ENCODE measurements at places on chromosomes 2 and 18. TPM values are rescaled to one million over a fixed set of nuclear protein-coding genes. Genes with fewer than 3 reads are reported as not detected.

- H3K4me3 ChIP-seq: no peak overlapping the region
- no peaks in the 10 kb centered on the region for H3K36me3 ChIP-seq
- H3K4me1 ChIP-seq: no peaks in the 10 kb centered on the region
- H3K27ac ChIP-seq: no peak overlapping the region
- H3K27me3 ChIP-seq: no peaks in the 10 kb centered on the region
These were observed 27.1 kb downstream of the C2orf76 start for GRCh38 chr2:119339562-119339923.

IL36G gene
- not detected for total RNA-seq

DNA sequence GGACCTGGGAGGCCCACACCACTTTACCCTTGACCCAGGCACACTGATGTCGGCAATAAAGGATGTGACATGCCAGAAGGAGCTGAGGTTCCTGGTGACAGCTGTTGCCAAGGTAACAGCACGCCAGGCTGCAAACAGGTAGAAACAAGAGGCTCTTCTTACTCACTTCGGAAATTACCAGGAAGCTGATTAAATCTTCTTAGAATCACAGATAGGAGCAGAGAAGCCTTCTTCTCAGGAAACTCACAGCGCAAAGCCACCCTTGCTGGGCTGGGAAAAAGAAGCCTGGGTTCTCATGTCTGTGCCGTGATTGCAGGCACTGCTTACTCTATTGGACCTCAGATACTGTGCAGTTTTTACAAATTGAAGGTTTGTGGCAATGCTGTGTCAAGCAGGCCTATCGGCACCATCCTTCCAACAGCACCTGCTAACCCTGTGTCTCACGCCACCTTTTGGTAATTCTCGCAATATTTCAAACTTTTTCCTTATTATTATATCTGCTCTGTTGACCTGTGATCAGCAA, 61.0 kb upstream of the TAF1B start:
- H3K4me1 ChIP-seq: no peaks in the 10 kb centered on the region
- H3K27me3 ChIP-seq: no peaks in the 10 kb centered on the region
- no peaks in the 10 kb centered on the region for H3K36me3 ChIP-seq
- no peak for DNase-seq
- no peak overlapping the region for H3K27ac ChIP-seq
- H3K4me3 ChIP-seq: no peak overlapping the region

DNA sequence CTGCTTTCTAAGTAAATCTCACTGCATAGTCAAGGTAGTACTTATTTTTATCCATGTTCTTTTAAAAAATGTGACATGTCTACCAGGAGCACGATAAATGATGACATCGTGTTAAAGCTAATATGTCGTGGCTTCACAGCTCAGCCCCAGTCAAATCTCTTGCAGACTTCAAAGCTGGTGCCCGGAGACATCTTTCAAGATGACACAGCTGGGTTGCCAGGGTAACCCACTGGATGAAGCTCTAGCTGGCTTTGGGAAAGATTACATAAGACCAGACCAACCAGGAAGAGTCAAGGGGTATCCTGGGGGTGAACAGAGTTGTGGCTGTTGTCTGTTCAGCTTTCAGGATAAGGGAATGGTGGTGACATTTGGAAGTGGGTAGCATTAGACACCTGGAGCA, 67.8 kb downstream of the VSNL1 start:
- no peak overlapping the region for H3K27ac ChIP-seq
- H3K36me3 ChIP-seq: no peaks in the 10 kb centered on the region
- DNase-seq: no peak
- no peak overlapping the region for H3K4me3 ChIP-seq

DNA sequence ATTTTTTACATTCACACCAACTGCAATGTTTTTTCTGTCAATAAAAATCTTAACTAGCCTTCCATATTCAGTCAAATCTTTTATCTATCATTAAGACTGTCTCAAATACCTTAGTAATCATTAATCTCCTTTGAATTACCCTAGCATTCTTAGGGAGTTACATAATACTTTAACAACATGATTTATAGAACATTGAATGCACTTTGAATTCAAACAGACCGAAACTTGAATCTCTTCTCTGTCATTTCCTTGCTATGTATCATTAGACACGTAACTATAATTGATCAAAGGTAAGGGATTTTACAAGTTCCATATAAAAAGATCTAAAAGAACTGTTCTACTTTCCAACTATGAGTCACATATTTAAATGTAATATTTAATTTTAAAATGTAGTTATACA, 330.9 kb downstream of the RIT2 start:
- no peaks in the 10 kb centered on the region for H3K36me3 ChIP-seq
- no peak overlapping the region for H3K4me3 ChIP-seq
- no peaks in the 10 kb centered on the region for H3K27me3 ChIP-seq
- H3K4me1 ChIP-seq: no peaks in the 10 kb centered on the region
- DNase-seq: no peak

GRCh38 chr2:12861344-12861930, 144.7 kb downstream of the TRIB2 start:
- no peak for DNase-seq
- no peaks in the 10 kb centered on the region for H3K27me3 ChIP-seq

UGT1A8 gene
- total RNA-seq: 1.00 TPM

DNA sequence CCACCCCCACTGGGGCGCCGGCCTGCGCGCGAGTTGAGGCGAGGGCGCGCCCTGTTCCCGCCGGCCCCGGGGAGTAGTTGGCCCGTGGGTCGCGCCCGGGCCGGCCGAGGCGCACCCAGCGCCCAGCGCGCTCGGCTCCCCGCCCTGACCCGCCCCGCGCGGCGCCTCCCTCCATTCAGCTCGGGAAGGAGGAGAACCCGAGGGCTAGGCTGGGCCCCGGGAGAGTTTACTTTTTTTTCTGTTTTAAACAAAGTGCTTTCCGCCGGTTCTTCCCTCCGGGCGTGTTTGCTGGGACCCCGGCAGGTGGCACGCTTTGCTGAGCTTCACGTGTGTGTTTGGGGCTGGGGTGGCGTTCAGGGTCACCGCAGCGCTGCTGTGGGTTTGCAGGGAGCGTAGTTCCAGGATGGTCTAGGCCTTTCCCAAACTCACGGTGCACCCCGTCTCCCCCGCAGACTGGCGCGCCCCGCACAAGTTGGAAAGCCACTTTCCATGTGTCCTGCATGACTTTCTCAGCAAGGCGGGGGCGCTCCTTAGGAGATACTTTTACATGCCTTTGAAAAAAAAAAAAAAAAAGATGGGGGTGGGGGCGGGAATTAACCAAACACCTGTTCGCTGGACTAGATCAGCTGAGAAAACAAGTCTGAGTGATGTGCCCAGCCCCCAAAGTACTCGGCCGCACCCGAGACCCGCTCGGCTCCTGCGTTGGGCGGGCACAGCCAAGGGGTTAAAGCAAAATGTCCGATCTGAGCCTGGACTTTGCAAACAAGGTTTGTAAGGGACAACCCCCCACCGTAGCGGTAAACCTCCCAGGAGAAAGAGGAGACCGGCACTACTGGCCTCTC, 825 bp downstream of the ITGA6 start:
- DNase-seq: peak; percentile 71
- peak overlapping the region; percentile 84 for H3K4me3 ChIP-seq
- peaks cover 12% of the 10 kb centered on the region for H3K4me1 ChIP-seq
- H3K36me3 ChIP-seq: no peaks in the 10 kb centered on the region
- no peaks in the 10 kb centered on the region for H3K27me3 ChIP-seq
- H3K27ac ChIP-seq: peak overlapping the region; percentile 88

DNA sequence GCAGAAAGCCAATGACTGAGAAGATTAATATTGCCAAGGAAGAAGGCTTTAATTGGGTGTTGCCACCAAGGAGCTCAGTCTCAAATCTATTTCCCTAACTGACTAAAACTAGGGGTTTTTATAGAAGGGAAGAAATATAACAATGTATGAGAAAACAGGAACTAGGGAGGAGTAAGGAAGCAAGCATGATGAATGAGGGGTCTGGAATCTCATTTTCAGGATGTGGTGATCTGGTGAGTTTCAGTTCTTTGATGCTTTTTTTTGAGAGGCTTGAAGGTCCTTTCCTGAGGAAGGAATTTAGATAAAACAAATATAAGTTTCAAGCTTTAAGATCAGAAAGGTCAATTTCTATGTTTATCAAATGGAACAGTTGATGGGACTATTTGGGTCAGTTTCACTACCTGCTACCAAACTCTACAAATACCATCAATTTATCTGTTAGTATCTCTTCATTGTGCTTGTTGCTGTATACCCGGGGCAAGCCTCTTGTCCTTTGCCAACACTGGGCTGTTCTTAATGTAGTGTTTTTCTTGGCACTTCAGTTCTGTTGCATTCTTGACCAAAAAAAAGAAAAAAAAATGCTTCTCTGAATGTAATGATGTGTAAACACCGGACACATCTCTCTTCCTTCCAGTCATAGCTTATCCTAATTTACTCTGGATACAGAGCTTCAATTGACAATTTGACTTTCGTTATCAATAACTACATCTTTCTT, 357.0 kb downstream of the GALNT13 start:
- no peaks in the 10 kb centered on the region for H3K4me1 ChIP-seq
- no peak for DNase-seq
- no peak overlapping the region for H3K27ac ChIP-seq

DNA sequence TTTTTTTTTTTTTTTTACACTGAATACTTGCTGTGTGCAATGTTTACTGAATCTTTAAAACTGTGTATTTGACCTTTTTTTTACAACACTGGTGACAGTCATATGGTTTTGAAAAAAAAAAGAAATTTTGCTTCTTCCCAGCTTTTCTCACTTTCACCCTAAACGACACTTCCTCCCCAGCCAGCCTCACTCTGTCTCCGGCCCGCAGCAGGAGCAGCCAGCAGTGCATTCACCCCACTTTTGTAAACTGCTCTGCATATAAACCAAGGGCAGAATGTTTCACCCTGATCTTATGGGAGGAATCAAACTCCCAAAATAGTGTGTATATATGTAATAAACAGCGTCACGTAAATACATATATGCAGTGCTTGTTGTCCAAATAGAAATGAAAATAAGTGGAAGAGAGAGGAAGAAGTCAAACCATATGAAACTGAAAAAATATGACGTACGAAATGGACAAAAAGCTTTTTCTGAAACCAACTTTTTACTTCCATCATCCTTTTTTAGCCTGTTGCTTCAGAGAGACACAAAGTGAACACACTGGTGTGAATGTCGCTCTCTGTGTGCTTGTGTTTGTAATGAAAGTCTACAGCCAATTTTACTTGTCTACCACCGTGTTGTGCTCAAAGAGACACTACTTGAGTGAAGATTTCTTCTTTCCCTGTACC, 54.2 kb downstream of the ZCCHC2 start:
- H3K4me3 ChIP-seq: no peak overlapping the region
- peak overlapping the region; percentile 27 for H3K27ac ChIP-seq
- DNase-seq: no peak
- no peaks in the 10 kb centered on the region for H3K27me3 ChIP-seq

DNA sequence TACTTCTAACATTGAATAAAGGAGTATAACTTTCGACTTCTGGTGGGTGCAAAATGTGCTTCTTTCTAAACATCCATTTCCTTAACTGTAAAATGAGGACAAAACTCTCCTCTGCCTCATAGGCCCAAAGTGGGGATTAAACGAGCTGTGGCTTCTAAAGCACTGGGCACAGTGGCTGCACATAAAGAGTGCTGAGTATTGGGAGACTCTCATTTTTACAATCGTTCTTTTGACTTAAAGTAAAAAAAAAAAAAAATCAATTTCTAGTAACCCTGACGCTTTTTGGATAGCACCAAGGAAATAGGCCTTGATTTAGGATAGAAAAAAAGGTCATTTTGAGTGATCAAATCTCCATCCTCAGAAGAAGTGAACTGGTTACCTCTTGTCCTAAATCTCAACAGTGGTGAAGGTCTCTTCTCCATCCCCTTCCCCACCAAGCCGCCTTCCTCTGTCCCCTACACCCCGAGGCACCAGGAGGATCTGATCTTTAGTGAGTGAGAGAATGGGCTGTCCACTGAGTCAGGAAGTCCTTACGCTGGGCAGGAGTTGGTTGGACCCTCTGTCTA, 161.6 kb downstream of the DDX1 start:
- no peak overlapping the region for H3K27ac ChIP-seq
- H3K36me3 ChIP-seq: no peaks in the 10 kb centered on the region
- no peak overlapping the region for H3K4me3 ChIP-seq

DNA sequence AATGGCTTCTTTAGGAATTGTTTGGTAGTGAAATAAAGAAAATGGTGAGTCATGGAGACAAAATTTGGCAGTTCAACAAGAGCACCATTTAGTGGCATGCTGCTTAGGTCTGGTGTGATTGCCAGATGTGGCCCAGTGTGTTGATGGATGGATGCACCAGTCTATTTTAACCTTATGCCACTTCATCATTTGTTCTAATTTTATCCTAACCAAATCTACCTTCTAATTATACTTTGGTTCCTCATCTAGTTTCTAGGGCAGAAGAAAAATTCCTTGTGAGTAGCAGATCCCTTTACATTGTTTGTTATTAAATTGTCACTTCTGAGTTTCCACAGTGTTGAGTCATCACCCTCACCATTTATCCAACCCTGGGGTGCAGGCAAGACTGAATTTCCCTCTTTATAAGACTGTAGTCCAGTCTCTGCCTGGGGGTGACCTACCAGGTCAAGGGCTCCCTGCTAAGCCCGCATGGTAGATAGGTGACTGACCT, 32.5 kb downstream of the NABP1 start:
- H3K27me3 ChIP-seq: no peaks in the 10 kb centered on the region
- H3K4me1 ChIP-seq: no peaks in the 10 kb centered on the region
- no peaks in the 10 kb centered on the region for H3K36me3 ChIP-seq
- DNase-seq: no peak
- H3K4me3 ChIP-seq: no peak overlapping the region

GRCh38 chr18:47150824-47151366, 595 bp upstream of the HDHD2 start:
- H3K36me3 ChIP-seq: no peaks in the 10 kb centered on the region
- peak; percentile 47 for DNase-seq
- H3K27me3 ChIP-seq: no peaks in the 10 kb centered on the region
- H3K27ac ChIP-seq: peak overlapping the region; percentile 82
- peak overlapping the region; percentile 70 for H3K4me3 ChIP-seq

- no peaks in the 10 kb centered on the region for H3K27me3 ChIP-seq
- no peaks in the 10 kb centered on the region for H3K4me1 ChIP-seq
- no peak overlapping the region for H3K4me3 ChIP-seq
- DNase-seq: no peak
These were observed 73.2 kb downstream of the MBP start for GRCh38 chr18:77059294-77059916.

GRCh38 chr2:74204436-74204835, 6.0 kb downstream of the MTHFD2 start:
- H3K4me3 ChIP-seq: no peak overlapping the region
- no peaks in the 10 kb centered on the region for H3K4me1 ChIP-seq
- no peak for DNase-seq
- no peaks in the 10 kb centered on the region for H3K27me3 ChIP-seq

DHRS9 gene
- 1.0 TPM for total RNA-seq

ANKRD30BL gene
- not detected for total RNA-seq

DNA sequence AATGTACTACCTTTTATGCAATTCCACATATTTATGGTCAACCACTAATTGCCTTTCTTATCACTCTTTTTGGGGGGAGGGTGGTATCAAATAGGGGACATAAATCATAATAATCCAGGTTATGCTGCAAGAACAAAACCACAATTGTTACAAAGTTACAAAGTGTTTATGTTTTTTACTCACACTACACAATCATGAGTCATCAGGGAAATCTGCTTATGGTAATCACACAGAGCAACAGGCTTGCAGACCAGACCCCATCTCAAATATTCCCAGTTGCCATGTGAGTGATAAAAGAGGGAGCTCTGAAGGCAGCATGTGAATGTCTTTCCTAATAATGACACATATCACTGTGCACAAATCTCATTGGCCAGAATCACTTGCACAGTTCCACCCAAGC, 304.7 kb upstream of the TMEFF2 start:
- H3K27me3 ChIP-seq: no peaks in the 10 kb centered on the region
- H3K4me1 ChIP-seq: no peaks in the 10 kb centered on the region
- DNase-seq: no peak
- no peak overlapping the region for H3K27ac ChIP-seq

RPRM gene
- total RNA-seq: not detected

Measured in right lobe of liver (tissue), 6 donors.